ENCODE measurements at places on chromosomes 12 and 14.

DNA sequence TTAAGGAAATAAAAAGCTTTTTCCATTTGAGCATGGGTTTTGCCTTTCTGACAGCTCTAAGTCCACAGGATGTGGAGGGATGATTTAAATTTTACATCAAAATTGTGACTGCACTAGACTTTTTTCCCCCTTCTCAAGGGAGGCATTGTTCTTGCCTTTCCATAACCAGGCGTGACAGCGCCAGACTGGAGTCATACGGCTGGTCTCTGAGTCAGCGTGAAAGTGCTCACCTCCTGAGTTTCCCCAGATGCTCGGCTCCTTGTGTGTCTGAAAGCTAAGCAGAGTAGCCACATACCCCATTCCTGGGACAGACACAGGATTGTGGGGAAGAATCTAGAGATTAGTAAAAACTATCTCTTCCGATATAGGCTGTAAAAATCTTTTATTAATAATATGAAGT lies 43.1 kb downstream of the SOX5 start:
- peak; percentile 28 for DNase-seq

GRCh38 chr12:34218193-34219045 lies 196.1 kb downstream of the ALG10 start:
- peak; percentile 34 for DNase-seq

DNA sequence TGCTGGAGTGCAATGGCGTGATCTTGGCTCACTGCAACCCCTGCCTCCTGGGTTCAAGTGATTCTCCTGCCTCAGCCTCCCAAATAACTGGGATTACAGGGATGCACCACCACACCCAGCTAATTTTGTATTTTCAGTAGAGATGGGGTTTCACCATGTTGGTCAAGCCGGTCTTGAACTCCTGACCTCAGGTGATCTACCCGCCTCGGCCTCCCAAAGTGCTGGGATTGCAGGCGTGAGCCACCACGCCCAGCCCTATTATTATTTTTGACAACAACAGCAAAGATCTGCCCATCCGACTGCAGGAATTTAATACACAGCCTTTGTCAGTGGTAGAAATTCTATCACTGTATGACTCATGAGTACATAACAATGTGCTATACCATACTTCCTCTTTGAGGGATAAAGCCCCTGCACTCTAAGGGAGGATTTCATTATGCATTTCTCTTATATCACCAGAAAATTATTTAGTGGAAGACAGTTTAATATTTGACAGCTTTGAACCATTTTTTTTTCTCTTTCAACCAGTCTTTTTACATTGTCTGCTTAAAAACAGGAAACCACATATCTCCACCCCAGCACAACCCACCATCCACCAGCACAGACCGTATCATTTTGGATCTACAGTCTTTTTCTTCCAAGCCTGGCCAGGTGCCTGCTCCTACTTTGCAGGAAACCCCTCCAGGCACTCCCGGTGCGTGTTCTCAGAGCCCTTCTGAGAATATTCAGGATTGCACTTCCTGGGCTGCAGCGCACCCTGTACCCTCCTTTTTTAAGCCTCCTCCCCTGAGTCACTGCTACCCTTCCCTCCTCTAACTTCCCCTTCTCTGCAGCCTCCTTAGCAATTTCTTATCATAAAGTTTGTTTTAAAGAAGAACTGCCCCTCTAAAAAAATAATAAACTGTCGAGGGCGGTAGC lies 594 bp downstream of the ARHGDIB start:
- no peak for DNase-seq

DNA sequence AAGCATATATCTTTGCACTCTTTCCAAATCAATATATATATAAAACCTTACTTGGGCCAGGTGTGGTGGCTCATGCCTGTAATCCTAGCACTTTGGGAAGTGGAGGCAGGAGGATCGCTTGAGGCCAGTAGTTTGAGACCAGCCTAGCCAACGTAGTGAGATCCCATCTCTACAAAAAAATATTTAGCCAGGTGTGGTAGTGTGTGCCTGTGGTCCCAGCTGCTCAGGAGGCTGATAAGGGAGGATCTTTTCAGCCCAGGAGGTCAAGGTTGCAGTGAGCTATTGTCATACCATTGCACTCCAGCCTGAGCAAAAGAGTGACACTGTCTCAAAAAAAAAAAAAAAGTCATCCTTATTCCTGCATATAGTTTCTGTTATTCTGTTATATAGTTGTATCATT lies 14.4 kb downstream of the OS9 start:
- no peak for DNase-seq

DNA sequence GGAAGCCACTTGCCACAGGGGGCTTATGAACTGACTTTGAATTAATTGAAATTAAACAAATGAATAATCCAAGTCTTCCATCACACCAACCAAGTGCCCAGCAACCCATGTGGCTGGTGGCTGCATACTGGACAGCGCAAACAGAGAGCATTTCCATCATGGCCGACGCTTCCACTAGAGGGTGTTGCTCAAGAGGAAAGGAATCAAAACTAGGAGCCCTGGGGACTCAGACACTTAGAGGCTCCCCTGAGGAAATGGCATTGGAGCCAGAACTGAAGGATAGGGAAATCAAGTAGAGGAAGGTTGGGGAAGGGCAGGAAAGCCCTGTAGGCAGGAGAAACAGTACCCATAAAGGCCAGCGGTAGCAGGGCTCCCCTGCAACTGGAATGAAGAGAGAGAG lies 50.6 kb upstream of the NUAK1 start:
- DNase-seq = no peak

- DNase-seq = peak; percentile 45
Observed at GRCh38 chr14:81176241-81176640, 44.5 kb downstream of the GTF2A1 start.

DNA sequence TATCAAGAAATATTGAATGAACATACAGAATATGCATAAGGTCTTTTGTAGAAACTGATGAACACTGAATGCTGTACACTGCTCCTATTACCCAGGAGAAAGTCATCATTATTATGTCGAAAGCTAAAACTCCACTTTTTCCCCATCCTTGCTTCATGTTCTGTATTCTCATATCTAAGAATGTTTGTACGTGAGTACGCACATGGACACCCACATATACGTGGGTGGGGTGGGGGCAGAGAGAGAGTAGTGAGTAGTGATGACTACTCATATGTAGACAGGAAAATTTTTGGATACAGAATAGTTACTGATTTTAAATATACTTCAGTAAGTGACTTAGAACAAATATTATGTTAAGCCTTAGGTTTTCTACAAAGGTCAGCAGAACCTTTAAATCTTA lies 75.1 kb downstream of the FERMT2 start:
- DNase-seq = no peak

DNA sequence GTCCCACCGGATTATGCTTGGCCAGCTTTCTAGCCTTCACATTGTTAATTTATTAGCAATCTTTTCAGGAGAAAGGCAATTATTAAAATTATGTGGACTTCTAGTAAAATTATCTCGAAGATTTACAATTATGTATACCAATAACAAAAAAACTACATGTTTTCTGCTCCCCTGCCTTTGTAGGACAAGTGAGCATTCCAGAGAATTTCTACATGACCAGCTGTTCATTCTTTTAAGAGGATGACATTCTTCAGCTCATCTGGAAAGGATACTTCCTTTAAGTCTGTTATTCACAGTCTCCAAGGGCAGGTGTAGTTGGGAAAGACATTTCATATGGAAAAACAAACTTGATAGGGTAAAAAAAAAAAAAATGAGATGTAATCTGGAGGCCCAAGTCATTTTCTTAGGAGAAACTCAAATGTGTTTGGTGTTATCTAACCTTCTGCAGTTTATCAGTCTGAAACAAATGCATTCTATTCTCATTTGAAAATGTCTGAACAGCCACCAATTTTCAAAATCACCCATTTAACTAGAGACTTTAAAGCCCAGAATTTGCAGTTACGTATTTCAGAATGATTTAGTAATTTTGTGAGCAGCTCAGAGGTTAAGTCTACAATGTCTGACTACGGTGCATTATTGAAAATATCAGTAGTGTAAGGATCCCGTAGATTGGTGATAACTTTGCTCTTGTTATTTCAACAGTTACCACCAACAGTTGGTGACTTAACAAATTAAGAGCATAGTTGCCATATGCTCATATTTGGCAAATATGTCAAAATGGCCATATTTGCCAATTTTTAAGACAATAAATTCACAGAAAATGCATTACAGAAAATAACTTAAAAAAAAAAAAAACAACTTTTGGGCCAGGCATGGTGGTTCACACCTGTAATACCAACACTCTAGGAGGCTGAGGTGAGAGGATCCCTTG lies 1.8 kb upstream of the PHLDA1 start:
- no peak for DNase-seq

GRCh38 chr12:122159882-122160281 lies 14.1 kb downstream of the IL31 start:
- no peak for DNase-seq
